ENCODE measurements at places on chromosomes 7 and 10.

DNA sequence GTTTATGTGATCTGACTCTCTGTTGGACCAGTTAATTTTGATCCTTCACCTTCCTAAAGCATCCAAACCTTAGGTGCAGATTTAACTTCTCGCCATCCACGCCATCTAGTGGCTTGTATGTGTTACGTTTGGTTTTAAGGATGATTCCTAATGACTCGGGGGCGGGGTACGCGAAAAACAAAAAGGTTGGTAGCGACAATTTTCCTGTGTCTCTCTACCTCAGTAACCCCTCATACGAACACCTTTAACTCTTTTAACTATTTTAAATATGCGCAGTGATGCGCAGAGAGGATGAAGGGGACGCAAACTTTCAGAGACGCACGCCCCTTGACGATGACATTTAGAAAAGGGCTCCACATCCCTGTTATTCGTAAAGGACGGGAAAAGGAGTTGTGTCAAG is 714 bp upstream of the KCND2 start:
- DNase-seq = no peak

DNA sequence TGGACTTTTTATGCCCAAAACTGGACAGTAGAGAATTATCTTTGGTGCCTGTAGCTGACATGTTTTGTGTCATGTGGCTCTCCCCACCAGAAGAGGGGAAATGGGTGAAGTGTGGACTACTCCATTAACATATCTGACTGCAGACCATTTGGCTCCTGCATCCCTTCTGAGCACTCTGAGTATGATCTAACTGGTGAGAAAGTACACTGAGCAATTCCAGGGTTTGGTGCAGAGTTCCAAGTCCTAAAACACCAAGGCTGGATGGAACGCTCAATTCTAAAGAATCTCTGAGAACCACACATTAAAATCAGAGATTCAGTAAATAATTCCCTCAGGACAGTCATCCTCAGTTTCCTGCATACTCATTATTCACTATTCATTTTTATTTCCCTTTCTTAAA is 22.8 kb upstream of the OSBPL3 start:
- DNase-seq = no peak

DNA sequence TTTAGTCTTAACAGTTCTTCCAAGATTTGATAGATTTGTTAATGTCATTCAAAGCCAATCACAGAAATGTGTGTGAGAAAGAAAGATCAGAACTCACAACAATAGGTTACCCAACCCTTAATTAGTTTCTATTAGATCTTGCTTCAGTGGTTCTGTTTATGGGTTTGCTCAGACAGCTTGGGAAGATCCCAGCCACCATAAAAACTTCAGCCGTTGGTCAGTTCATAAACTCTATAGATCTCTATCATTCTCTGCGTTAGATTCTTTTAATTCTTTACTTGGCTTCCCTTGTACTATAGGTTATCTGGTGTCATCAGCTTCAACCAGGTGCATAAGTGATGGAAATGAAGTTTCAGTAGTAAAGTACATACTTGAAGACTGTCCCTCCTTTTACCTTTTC is 54.4 kb downstream of the ZNF277 start:
- no peak for DNase-seq

- no peak for DNase-seq
These were observed 274.2 kb downstream of the BAMBI start for GRCh38 chr10:28951484-28951883.

- no peak for DNase-seq
These were observed 3.6 kb downstream of the FIGNL1 start for GRCh38 chr7:50446542-50446960.

DNA sequence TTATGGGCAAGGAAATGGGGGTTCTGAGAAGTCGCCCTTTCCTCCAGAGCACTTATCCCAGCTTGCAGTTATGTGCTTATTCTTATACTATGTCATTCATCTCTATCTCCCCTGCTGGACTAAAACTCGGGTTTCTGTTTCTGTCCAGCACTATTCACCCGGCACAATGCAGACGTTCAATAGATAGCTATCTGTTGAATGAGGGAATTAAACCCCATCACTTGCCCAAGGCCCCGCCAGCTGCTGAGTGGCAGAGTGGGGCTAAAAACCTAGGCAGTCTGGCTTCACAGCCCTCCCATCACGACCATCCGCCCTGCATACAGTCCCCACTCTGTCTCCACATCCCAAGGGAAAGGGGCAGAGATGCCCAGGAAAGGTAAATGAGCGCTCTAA is 5.4 kb downstream of the SLIT1 start:
- no peak for DNase-seq

- DNase-seq = no peak
These were observed 50.9 kb downstream of the INPP5A start for GRCh38 chr10:132588301-132589013.

DNA sequence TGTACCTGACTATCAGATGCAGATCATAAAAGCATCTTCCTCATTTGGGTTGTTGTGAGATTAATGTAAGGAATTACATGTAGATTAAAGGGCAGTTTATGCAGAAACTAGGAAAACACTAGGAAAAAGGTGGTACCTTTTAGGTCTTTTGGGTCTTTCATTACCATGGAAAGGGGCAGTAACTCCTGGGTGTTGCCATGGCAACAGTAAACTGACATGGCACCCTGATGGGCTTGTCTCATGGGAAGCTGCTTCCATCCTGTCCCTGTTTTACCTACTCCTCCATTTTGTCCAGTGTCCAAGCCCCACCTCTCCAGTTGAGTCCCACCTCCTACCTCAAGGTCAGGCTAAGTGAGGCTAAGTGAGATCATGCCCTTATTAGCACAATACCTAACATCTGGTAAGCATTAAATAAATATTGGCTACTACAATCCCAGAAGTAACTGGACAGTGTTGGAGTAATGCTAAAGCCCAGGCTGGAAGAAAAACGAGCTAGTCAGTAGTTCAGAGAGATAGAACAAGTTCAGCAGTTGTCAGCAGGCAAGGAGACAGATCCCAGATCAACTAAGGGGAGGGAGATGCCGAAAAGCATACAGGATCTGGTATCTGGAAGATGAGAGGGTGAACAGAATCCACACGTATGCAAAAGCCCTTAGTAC is 240.0 kb upstream of the AUTS2 start:
- no peak for DNase-seq

DNA sequence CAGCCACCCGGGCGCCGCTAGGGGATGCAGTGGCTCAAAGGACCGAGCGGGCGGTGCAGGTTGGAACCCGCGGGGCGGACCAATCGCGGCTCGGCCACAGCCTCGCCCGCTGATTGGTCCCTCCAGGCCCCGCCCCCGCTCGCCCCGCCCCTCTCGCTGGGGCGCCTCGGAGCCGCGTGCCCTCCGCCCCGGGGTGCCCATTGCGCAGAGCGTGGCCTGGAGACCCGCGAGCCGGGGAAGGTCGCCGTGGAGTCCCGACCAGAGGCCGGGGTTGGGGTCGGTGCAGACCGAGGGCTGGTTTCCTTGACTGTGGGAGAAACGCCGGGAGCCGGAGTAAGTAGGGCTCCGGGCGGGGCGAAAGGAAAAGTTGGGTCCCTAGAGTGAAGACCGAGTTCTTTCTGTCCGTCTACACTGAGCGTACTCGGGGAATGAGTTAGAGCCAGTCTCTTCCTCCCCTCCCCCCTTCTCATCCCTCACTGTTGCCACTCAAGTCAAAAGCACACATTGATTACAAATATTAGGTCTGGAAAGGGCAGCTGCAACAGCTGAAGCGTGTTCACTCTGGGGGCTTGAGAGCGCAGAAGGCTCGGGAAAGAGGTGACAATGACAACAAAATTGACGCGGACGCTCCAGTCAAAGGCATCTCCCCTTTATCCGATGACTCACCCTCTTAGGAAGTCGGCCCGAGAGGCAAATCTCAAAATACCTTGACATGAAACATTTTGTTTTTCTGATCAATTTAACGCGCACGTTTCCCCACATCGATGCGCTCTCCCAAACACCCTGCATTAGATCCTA is 843 bp upstream of the GATA3 start:
- peak; percentile 97 for DNase-seq

DNA sequence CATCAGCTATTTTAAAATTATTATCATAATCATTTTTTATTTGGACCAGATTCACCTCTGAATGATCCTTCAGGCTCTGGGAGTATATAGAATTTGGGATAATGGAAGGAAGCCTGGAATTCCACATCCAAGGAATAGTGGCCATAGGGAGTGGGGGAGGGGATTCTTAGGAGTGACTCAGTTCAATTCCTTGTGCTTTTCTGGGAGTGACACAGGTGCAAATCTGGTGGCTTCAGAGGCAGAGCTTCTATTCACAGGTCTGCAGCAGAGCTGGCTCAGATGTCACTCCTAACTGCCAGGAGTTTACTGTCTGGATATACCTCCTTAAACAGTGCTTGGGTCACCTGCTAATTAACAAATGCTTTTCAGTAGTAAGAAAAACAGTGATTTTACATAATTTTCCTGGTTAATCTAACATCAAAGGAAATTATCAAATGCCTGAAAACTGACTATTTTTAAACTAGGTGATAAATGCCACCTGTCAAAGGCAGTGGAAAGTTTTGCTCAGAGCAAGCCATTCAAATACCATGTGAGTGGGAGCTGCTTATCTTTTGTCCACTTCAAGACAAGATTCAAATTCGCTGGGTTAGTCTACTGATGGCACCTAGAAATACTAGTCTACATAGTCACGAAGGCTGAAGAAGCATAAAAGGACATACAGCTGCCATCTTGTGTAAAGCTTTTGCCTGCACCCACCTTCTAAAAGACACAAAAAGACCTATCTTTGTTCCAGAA is 106.7 kb upstream of the LAMB4 start:
- no peak for DNase-seq

- no peak for DNase-seq
These were observed 238.9 kb upstream of the GPR26 start for GRCh38 chr10:123427165-123427786.

- peak; percentile 28 for DNase-seq
These were observed 213.4 kb downstream of the MAD1L1 start for GRCh38 chr7:2019461-2019710.

GRCh38 chr10:56349611-56350010 is 11.4 kb downstream of the ZWINT start:
- no peak for DNase-seq

GRCh38 chr10:44180321-44181168 is 204.4 kb downstream of the CXCL12 start:
- DNase-seq = no peak

DNA sequence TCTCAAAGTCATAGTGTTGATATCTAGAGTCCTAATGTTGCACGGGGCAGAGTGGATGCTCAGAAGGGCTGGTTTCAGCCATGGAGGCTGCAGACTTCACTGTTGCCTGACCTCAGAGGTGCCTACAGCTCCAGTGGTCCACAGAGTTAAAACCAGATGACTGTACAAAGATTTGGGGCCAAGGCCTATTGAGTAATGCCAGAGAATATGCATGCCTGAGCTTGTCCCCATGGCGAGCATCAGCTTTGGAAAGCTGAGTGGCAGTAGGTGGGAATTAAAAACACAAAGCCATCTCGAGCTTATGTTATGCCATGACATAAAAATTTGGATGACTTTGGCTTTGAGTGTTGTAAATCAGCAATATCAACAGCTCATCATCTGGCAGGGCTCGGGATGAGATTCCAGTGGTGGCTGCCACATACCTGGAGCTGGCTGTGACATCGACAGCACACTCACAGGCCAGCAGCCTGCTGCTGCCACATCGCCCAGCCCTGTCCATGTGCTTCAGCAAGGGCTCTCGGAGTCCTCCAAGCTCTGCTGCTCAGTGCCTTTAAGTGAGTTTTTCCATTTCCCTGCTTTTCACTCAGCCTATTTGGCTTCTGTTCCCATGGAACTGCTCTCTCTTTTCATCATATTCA is 379.6 kb downstream of the TNS3 start:
- DNase-seq = no peak

- no peak for DNase-seq
These were observed 5.2 kb upstream of the HMX2 start for GRCh38 chr10:123142701-123143161.

- no peak for DNase-seq
These were observed 106.3 kb downstream of the NT5C2 start for GRCh38 chr10:103086799-103087198.

DNA sequence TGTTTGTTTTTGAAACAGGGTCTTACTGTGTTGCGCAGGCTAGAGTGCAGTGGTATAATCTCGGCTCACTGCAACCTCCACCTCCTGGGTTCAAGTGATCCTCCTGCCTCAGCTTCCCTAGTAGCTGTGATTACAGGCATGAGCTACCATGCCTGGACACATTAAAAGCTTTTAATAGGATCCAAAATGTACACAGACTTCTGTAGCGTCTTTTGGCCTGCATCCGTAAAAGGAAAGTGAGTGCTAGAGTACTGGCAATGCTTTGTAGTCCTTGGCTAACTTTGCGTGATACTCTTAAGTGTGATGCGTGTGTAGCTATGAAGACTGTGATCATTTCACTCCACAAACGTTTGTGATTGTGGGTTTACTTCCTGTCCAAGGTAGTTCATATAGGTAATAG is 13.3 kb downstream of the ZRANB1 start:
- DNase-seq = no peak

DNA sequence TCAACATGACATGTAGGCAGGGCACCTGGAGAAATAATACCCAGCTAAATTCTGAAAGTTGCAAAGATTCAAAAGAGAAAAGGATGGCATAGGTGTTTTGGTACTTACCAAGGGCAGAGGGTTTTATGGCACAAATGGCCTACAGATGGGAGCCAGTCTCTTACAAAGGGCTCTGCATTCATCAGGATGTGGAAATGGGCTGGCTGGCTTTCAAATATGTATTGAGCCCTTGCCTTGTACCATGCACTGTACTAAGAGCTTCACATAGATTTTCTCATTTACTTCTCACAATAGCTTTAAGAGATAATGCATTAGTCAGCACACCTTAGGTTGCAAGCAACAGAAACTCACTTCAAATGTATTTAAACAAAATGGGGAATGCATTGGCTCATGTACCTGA is 327.1 kb downstream of the BICC1 start:
- no peak for DNase-seq

DNA sequence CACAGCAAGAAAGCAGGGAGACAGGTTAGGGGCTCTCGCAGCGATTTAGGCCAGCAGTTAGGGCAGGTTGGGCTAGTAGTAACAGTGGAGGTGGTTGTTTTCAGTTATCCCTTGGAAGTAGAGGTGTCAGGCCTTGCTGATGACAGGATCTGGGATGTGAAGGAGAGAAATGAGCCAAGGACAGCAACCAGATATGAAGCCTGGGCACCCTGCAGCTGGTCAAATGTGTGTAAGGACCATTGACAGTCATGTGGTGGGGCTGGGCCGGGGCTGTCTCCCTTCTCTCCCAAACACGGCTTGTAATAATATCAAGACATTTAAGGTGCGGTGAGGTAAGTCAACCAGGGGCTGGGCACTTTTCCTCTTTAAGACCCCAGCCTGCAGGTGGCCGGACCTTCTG is 112.5 kb upstream of the IGFBP3 start:
- no peak for DNase-seq

- DNase-seq = no peak
These were observed 316.8 kb upstream of the MTPN start for GRCh38 chr7:136293841-136294391.

DNA sequence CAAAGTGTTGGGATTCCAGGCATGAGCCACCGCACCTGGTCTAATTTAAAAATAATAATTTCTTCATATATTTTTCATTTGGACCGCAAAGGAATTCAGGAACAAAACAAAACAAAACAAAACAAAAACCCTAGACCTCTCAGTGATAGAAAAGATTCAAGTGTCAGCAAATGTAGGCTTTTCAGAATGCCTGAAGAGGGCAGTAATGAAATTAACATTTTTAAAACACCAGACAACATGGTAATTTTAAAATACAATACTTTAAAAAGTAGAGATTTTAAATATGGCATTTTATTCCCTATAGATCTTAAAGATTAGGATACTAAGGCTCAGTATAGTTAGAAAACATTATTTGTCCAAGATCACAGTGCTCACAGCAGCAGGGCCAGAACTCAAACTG is 36.6 kb downstream of the DNMBP start:
- DNase-seq = no peak

GRCh38 chr7:37671876-37672275 is 11.7 kb upstream of the GPR141 start:
- no peak for DNase-seq

- no peak for DNase-seq
These were observed 652.6 kb upstream of the GALNT17 start for GRCh38 chr7:70479153-70480021.

All from activated T-cell treated with anti-CD3 and anti-CD28 coated beads for 4 hours (primary cell).